ENCODE measurements at places on chromosomes 7 and 10.

GRCh38 chr10:27373566-27374160 lies 130.4 kb upstream of the RAB18 start:
- no peak for DNase-seq

DNA sequence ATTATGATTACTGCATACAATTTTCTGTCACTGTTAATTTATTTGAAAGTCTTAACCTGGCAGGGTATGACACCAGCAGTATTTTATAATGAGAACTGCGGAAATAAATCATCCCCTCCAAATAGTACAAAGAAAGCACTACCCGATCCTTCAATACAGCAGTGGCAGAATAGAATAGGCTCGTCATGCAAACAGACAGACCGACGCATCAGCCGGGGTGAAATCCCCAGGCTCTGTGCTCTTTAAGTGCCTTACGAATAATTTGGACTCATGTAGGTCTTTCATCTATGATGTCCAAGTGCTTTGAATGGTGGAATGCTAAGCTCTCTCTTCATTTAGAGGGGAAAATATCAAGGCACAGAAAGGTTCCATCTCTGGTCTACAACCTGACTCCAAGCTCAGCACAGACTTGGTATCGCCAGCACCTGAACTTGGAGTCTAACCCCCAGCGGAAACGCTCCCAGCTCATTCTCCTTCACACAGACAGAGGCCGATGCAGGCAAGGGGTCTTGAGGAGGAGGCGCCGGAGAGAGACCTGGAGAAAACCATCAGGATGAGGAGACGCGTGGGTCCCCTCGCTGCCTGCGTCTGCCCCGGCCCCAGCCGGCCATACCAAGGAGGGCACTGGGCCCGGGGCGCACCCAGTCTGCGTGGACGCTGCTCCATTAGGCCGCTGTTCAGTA lies 568.1 kb upstream of the MKI67 start:
- DNase-seq, result no peak

GRCh38 chr7:92403760-92404074 lies 43.6 kb upstream of the GATAD1 start:
- no peak for DNase-seq

GRCh38 chr10:31972519-31973041 lies 43.9 kb upstream of the ARHGAP12 start:
- DNase-seq, result no peak

- DNase-seq, result no peak
These were observed 41.7 kb upstream of the ARID5B start for GRCh38 chr10:61859786-61860185.

GRCh38 chr7:20064974-20065862 lies 152.0 kb downstream of the MACC1 start:
- DNase-seq, result no peak

GRCh38 chr10:72887043-72887442 lies 6.5 kb upstream of the OIT3 start:
- no peak for DNase-seq

Measured in RWPE1 (cell line).